ENCODE measurements at places on chromosomes 1 and 21. TPM values are rescaled to one million over a fixed set of nuclear protein-coding genes. Genes with fewer than 3 reads are reported as not detected.

CFAP45 gene
- total RNA-seq: 0.25 TPM

GPR3 gene
- not detected for total RNA-seq

DNA sequence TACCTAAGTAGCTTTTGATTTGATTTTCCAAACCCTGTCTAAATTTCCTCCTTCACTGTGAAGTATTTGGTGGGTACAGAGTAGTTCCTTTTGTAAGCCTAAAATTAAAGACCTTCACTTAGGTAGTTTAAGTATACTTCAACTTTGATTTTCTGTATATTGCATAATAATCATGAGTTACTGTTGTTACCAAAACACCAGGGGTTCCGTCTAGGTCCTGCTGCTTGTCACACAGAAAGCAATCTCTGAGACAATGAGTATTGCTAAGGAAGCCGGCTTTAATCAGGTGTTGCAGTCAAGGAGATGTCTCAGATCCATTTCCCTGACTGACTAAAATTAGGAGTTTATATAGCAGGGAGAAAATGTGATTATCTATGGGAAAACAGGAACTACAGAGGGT, 15.3 kb downstream of the RPS6KC1 start:
- peaks cover 16% of the 10 kb centered on the region for H3K4me1 ChIP-seq
- no peaks in the 10 kb centered on the region for H3K27me3 ChIP-seq
- no peak for DNase-seq
- no peak overlapping the region for H3K27ac ChIP-seq
- H3K36me3 ChIP-seq: peaks cover 3% of the 10 kb centered on the region

- H3K4me1 ChIP-seq: no peaks in the 10 kb centered on the region
- no peak for DNase-seq
- no peak overlapping the region for H3K4me3 ChIP-seq
- H3K27ac ChIP-seq: no peak overlapping the region
- no peaks in the 10 kb centered on the region for H3K36me3 ChIP-seq
Measured at GRCh38 chr1:45266151-45266801, 59.9 kb upstream of the ZSWIM5 start.

DNA sequence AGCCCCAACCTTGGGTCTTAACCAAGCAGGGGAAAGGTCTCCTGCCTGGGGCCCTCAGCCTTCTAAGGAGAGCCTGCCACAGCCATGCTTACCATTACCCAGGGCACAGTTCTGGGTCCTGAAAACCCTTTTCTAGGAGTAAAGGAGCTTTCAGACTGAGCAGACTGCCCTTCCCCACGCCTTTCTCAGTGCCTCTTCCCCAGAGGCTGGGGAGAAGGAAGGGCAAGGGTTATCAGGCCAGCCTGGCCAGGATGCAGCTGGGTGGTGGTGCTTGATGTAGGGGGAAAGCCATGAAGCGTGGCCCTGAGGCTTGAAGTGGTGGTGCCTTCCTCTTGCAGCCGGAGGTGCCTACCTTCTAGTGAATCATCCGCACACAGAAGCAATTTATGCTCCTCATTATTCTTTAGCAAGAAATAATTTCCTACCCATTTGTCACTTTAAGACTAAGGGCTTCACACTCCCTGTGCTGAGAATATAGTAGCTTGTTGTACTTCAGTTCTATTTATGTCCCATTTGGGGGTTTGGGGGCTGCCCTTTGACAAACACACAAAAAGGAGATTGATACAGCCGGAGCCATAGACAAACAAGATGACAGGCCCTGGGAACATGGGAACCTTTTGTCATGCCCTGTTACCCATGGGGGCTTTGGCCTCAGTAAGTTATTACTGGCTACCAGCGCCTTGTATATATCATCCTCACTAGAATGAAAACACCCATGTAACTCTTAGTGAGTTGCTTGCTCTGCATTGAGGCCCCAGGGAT, 40.7 kb downstream of the MAN1C1 start:
- H3K4me3 ChIP-seq: no peak overlapping the region
- H3K4me1 ChIP-seq: peaks cover 23% of the 10 kb centered on the region
- peaks cover 18% of the 10 kb centered on the region for H3K36me3 ChIP-seq
- H3K27me3 ChIP-seq: peaks cover 5% of the 10 kb centered on the region
- DNase-seq: no peak

DNA sequence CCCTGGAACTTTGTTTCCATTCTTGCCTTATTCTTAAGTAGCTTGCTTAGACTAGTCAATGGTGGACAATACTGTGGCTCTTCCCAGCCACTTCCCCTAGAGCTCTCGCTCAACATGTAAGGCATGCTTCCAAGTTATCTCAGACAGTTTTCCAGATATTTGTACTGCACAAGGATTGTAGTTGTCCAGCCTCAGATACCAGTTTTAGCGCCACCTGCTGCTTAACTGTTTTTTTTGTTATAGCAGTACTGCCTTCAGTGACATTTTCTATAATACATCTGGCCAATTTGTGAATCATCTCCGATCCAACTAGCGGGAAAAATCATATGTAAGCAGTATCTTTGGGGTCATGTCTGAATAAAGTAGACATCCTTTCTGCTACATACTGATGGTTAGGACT, 346.7 kb upstream of the ADGRL4 start:
- DNase-seq: peak; percentile 8
- no peaks in the 10 kb centered on the region for H3K4me1 ChIP-seq
- H3K4me3 ChIP-seq: no peak overlapping the region
- H3K27me3 ChIP-seq: no peaks in the 10 kb centered on the region

DNA sequence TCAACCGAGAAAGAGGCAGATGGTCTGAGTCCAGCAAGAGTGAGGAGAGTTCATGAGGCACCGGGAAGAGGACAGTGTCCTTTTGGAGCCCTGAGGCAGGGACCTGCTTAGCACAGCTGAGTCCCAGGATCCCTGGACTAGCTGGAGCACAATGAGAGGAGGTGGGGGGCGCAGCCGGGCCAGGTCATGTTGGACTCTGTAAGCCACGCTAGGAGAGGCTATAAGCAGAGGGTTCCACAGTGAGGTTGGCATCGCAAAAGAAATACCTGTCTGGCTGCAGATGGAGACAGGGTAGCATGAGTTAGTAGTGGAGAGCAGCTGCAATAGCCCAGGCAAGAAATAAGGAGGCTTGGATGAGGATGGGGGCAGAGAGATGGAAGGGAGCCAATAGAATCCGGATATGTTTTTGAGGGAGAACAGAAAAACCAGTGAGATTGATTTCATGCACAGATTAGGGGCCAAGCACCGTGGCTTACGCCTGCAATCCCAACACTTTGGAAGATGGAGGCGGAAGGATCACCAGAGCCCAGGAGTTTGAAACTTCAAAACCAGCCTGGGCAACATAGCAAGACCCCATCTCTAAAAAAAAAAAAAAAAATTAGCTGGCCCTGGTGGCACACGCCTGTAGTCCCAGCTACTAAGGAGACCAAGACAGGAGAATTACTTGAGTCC, 98.2 kb downstream of the DHRS3 start:
- H3K36me3 ChIP-seq: peaks cover 13% of the 10 kb centered on the region
- no peak overlapping the region for H3K27ac ChIP-seq
- H3K27me3 ChIP-seq: no peaks in the 10 kb centered on the region

- peaks cover 11% of the 10 kb centered on the region for H3K27me3 ChIP-seq
- no peaks in the 10 kb centered on the region for H3K36me3 ChIP-seq
- peaks cover 15% of the 10 kb centered on the region for H3K4me1 ChIP-seq
Measured at GRCh38 chr21:42093991-42094421, 22.9 kb downstream of the UMODL1 start.

- H3K27me3 ChIP-seq: peaks cover 6% of the 10 kb centered on the region
- H3K27ac ChIP-seq: no peak overlapping the region
- no peak overlapping the region for H3K4me3 ChIP-seq
- H3K36me3 ChIP-seq: no peaks in the 10 kb centered on the region
Measured at GRCh38 chr1:20089328-20090077, 19.5 kb downstream of the PLA2G5 start.

GRCh38 chr1:151277249-151277648, 4.8 kb upstream of the ZNF687 start:
- no peak for DNase-seq
- H3K4me3 ChIP-seq: no peak overlapping the region
- H3K27ac ChIP-seq: no peak overlapping the region
- peaks cover 2% of the 10 kb centered on the region for H3K36me3 ChIP-seq
- H3K4me1 ChIP-seq: peaks cover 9% of the 10 kb centered on the region
- H3K27me3 ChIP-seq: no peaks in the 10 kb centered on the region
